MM.1S (cell line): ENCODE measurements at places on chromosomes 7 and 10.

DNA sequence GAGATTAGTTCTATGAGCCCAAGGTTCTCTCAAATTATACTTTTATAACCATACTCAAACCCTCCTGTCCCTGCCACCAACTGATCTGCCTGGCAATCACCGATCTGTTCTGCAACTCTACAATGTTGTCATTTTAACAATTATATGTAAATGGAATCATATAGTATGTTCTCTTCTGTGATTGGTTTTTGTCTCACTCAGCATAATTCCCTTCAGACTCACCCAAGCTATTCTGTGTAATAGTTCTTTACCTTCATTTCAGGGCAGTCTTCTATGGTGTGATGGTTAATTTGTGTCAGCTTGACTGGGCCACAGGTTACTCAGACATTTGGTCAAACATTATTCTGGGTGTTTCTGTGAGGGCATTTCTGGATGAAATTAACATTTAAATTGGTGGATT is 181.9 kb upstream of the CXCL12 start:
- DNase-seq = no peak

- DNase-seq = no peak
Observed at GRCh38 chr7:106486331-106486730, 174.6 kb downstream of the CCDC71L start.

DNA sequence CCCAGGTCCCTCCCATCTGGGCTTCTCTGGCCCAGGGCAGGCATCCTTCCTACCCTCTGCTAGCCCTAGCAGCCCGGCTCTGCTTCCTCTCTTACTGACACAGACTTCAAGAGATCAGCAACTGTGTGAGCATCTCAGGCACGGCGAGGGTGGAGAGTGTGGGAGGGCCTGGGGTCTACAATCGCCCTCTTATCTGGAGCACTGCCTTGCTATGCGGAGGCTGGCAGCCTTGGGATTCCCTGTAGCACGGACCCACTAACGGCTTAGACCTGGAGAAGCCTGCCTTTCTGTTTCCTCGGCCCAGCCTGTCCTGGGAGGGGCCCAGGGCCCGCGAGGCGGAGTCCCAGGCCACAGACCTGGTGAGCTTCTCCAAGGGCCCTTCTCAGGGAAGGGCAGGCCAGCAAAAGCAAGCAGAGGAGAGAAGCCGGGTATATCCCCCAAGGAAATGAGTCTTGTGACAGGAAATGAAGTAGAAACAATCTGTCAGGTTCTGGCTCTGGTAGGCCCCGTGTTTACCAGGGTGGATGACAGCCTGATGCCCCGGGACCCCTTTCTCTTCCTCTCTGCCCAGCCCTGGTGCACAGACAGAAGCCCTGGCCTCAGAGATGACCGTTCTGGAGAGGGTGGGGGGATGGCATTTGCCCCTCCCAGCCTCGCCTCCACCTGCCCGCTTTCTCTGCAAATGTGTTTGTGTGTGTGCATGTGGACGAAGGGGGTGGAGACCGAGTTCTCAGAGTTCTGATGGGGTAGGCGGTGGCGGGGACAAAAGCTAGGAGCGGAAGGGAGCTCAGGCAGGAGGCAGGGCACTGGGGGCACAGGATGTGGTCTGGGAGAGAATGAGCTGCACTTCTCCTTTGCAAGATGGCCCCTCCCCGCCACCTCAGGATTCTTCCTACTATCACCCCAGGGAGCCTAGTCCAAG is 2.5 kb downstream of the LRCH4 start:
- DNase-seq = peak; percentile 42

GRCh38 chr7:44307301-44307900 is 18.0 kb downstream of the CAMK2B start:
- no peak for DNase-seq

DNA sequence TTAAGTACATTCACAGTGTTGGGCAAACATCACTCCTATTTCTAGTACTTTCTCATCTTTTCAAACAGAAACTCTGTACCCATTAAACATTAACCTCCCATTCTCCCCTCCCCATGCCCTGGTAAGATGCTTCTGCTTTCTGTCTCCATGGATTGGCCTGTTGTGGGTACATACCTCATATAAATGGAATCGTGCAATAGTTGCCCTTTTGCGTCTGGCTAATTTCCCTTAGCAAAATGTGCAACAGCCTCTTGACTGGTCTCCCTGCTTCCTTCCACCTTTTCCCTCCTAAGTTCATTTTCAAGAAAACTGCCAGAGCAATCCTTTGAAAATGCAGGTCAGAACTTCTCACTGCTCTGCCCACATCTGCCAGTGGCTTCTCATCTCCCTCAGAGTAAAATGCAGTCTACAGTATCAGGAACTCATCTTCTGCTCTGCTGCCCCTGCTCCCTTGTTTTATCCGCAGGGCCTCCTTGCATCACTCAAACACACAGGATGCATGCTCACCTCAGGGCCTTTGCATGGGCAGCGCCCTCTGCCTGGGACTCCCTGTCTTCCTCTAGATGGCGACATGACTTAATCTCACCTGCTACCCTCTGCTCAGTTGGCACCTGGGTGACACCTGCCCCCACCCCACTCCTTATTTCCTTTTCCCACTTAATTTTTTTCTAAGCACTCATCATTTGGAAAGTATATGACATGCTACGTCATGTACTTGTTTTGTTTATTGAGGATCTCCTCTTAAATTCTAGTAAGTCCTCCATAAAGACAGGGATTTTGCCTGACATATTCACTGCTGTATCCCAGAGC is 44.3 kb upstream of the ECHDC3 start:
- DNase-seq = no peak

DNA sequence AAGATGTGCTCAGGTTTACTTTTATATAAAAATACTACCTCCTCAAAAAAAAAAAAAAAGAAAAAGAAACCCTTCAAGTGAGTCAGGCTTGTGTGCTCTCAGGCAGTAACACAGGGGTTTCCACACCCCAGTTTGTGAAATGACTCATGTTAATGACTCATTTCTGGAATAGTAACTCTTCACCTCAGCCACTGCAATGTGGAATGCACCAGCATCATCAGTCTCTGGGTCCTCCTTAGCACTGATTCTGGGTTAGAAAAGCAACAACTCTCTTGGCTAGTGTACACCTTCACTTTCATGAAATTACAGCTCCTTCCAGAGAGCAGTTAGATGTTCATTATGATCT is 110.6 kb downstream of the EMX2 start:
- DNase-seq = peak; percentile 50

GRCh38 chr10:109958059-109958458 is 34.7 kb upstream of the XPNPEP1 start:
- DNase-seq = no peak

DNA sequence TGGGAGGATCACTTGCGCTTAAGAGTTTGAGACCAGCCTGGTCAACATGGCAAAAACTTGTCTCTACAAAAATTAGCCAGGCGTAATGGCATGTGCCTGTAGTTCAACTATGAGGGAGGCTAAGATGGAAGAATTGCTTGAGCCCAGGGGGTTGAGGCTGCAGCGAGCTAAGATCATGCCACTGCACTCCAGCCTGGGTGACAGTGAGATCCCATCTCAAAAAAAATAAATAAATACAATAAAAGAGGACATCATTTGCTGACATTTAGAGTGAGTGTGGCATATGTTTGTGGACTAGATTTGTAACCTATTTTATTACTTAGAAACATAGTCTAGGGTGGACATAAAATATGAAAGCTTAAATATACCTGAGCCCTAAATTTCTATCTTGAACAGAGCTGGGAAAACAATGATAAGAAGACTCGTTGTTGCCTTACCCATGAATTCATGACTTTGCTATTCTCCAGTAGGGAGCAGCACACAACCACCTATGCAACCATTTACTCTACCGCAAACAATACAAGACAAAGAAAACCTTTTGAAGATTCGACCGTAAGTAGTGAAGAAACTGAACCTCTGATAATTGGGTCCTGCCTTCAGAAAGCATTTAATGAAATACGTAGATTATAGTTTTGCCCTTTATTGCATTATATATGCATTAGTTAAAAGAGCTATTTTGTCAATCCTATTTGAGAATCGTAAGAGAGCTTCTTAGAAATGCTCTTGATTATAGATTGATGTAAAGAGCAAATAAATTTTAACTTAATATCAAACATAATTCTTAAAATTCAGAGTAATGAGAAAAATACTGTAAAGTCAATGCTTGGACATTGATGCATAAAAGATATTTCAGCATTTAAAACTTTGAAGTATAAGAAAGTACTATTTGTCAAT is 83.5 kb downstream of the GNAT3 start:
- DNase-seq = peak; percentile 19

- no peak for DNase-seq
Observed at GRCh38 chr10:30756151-30756550, 126.6 kb upstream of the LYZL2 start.

GRCh38 chr10:18423058-18423637 is 228.2 kb downstream of the NSUN6 start:
- no peak for DNase-seq

- DNase-seq = no peak
Observed at GRCh38 chr7:91169830-91170191, 94.4 kb upstream of the FZD1 start.

DNA sequence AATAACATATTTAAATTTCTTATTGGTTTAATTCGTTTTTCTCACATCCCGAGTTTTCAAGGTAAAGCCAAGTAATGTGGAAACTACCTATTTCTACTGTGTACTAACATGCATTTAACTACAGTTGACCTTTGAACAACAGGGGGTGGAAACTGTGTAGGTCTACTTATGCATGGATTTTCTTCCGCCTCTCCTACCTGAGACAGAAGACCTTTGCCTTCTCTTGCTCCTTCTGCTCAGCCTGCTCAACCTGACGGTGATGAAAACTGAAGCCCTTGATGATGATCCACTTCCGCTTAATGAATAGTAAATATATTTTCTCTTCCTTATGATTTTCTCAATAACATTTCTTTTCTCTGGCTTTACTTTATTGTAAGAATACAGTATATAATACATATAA is 18.5 kb downstream of the MEOX2 start:
- DNase-seq = no peak

DNA sequence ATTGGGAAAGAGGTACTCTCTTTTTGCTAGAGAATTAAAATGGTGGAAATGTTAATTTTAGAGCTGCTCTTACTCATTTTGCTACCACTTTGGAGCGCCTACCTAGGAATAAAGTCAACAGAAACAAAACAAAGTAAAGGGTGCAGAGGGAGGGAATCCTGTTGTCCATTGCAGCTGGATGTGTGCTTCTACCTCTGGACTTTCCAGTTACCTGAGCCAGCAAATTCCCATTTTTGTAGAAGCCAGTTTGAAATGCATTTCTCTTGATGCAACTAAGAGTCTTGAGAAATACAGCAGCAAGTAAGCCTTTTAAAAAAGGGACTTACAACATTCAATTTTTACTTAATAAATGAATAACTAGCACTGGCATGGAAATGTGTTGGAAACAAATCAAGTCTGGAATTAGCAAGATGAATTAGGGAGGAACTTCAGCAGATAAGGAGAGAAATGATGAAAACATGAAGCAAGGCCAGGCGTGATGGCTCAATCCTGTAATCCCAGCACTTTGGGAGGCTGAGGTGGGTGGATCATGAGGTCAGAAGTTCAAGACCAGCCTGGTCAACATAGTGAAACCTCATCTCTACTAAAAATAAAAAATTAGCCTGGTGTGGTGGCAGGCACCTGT is 113.5 kb upstream of the CTTNBP2 start:
- no peak for DNase-seq

- no peak for DNase-seq
Observed at GRCh38 chr10:75407224-75407712, 5.7 kb upstream of the ZNF503 start.

DNA sequence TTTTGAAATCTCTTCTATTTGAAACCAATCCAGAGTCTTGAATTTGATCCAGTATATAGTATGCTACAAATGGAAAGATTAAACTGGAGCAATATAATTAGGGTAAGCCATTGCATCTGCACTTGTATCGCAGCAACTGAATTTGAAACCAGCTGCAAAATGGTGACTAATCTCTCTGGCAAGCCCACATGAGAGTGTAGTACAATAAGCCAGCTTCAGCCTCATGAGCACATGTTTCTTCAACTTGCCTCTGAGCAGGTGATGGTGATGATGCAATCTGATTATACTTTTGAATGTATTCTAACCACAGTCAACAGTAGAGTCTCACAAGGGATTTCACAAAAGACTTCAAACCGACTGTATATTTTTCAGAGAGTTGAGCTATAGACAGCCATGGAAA is 829 bp upstream of the RPA3 start:
- peak; percentile 94 for DNase-seq

GRCh38 chr7:38360776-38361175 is 87.3 kb upstream of the TARP start:
- no peak for DNase-seq

DNA sequence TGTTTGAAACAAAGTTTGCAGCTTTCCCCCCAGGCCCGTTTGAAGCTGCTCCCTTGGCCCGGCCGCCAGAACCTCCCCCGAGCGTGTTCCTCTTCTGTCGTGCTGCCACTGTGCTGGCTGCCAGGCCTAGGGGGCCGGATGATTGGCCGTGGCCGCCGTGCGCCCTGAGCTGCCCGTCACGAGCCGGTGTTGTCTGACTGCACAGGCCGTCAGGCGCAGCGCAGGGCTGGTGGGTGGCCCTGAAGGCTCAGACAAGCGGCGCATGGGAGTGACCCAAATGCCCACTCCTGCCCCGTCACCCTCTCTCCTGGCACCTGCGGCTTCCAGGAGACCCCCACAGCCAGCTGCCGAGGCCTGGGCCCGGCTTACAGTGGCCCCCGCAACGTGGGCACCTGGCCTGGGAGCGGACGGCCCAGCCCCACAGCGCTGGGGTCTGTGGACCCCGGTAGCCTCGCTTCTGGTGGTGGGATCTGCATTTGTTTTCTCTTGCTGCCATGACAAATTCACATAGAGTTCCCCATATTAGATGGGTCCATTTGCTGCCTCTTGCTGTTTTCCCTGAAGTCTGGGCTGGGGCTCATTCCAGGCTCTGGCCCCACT is 13.1 kb downstream of the JAKMIP3 start:
- DNase-seq = no peak

DNA sequence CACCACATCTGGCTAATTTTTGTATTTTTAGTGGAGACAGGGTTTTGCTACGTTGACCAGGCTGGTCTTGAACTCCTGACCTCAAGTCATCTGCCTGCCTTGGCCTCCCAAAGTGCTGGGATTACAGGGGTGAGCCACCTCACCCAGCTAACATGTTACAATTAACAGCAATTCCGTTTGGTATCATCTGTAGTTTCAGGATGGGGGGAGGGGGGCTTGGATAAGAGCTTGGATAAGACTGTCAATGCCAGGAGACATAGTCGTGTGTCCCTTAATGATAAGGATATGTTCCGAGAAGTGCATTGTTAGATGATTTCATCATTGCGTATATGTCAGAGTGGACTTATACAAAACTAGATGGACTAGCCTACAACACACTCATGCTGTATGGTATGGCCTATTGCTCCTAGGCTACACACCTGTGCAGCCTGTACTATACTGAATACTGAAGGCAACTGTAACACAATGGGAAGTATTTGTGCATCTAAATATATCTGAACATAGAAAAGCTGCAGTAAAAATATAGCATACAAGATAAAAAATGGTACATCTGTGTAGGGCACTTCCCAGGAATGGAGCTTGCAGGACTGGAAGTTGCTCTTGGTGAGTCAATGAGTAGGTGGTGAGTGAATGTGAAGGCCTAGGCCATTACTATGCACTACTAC is 103.9 kb upstream of the TNS3 start:
- no peak for DNase-seq

GRCh38 chr10:100345570-100346330 is 1.3 kb upstream of the SCD start:
- no peak for DNase-seq

GRCh38 chr7:47962262-47962661 is 14.0 kb upstream of the PKD1L1 start:
- DNase-seq = no peak

GRCh38 chr10:115947104-115947503 is 325.9 kb downstream of the GFRA1 start:
- DNase-seq = no peak

GRCh38 chr7:19455623-19456022 is 253.2 kb downstream of the POLR1F start:
- DNase-seq = no peak

- peak; percentile 10 for DNase-seq
Observed at GRCh38 chr10:22550732-22551131, 163.6 kb downstream of the PIP4K2A start.
